Stimulated activated CD4-positive, alpha-beta T cell treated with anti-CD3 and anti-CD28 coated beads, Interleukin-1b, Interleukin-23, amount 100 ng/mL, for 48 hours (primary cell): ENCODE measurements at places on chromosomes 1 and 21.
A peak's percentile ranks its signal among the peaks of the same experiment; 100 is the strongest.

DNA sequence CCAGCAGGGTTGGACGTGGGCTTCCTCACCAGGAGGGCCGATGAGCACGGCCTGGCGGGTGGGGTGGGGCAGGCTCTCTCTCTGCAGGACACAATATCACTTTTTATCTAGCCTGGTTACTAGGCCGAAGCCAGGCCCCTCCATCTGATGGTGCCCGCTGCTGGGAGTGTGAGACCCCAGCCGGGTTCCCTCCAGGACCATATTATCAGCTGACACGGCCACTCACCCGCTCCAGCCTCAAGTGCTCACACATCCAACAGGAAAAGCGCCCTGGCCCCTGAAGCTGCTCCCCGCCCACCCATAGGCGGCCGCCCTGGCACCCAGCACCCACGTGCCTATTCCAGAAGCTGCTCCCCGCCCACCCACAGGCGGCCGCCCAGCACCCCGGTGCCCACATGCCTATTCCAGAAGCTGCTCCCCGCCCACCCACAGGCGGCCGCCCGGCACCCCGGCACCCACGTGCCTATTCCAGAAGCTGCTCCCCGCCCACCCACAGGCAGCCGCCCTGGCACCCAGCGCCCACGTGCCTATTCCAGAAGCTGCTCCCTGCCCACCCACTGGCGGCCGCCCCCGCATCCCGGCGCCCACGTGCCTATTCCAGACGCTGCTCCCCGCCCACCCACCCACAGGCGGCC is 5.0 kb downstream of the SLC19A1 start:
- no peak for DNase-seq

- DNase-seq: no peak
Measured at GRCh38 chr1:36567601-36568341, 85.1 kb upstream of the CSF3R start.

DNA sequence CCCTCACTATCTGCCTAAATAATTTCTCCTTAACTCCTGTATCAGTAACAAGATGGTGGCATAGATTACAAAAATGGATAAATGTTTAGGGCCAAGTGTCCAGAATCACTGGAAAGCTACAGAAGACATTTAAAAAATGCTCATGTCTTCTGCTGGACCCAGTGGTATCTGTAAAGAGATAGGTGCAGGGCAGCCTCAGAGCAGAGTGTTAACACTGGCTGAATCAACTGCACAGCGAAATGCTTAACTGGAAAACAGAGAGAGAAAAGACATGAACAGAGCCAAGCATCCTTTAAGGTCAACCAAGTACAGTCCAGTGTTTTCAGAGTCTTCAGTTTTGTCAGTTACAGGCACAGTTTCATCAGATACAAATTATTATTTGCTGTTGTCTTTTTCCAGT is 419.3 kb downstream of the ZP4 start:
- no peak for DNase-seq

DNA sequence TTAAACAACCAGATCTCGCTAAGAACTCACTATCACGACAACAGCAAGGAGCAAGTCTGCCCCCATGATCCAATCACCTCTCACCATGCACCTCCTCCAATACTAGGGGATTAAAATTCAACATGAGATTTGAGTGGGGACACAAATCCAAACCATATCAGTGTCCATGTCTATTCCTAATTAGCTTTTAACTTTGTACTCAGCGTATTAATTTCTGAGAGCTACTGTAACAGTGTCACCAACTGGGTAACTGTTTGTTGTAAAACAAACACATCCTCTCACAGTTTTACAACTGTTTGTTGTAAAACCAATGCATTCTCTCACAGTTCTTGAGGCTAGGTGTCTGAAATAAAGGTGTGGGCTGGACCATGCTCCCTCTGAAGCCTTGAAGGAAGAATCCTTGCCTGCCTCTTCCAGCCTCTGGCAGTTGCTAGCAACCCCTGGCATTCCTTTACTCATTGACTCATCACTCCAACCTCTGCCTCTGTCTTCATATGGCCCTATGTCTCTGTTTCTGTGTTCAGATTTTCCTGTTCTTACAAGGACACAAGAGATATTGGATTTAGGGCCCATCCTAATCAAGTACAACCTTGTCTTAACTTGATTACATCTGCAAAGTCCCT is 121.2 kb downstream of the LTN1 start:
- DNase-seq: no peak

DNA sequence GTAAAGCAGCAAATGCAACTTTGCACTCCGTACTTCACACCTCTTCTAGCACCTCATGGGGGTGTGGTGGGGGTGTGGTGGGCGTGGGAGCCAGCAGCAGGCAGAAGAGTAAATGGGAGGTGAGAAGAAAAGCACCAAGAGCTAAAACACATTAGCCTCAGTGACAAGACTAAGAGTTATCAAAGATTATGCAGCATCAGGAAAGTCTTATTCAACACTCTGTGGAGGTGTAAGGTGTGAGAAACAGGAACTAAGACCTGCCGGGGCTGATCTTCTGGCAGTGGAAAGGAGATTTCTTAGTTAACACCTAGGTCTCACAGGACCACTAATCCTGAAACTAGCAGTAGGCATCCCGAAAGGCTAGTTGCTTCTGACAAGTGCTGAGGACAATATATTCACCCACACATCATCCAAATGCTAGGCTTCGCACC is 9.9 kb downstream of the TGFBR3 start:
- peak; percentile 69 for DNase-seq

GRCh38 chr1:168825820-168826219 is 96.8 kb upstream of the DPT start:
- DNase-seq: no peak

DNA sequence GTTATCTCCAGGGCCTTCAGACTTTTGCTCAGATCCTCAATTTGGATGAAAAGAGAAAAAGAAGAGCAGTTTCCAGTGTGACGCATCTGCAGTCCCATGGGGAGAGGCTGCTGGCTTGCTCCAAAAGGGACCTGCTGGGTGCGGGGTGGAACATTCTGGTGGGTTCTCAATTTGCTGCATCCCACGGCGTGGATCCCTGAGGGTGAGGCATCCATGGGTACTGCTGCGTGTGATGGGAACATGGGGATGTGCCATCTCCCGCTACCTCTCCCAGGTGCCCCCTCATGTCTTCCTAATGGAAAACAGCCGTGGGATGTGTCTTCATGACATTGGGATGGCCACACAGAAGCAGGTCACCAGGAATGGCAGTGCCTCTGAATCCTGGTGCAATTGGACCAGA is 221.3 kb upstream of the AJAP1 start:
- DNase-seq: no peak

DNA sequence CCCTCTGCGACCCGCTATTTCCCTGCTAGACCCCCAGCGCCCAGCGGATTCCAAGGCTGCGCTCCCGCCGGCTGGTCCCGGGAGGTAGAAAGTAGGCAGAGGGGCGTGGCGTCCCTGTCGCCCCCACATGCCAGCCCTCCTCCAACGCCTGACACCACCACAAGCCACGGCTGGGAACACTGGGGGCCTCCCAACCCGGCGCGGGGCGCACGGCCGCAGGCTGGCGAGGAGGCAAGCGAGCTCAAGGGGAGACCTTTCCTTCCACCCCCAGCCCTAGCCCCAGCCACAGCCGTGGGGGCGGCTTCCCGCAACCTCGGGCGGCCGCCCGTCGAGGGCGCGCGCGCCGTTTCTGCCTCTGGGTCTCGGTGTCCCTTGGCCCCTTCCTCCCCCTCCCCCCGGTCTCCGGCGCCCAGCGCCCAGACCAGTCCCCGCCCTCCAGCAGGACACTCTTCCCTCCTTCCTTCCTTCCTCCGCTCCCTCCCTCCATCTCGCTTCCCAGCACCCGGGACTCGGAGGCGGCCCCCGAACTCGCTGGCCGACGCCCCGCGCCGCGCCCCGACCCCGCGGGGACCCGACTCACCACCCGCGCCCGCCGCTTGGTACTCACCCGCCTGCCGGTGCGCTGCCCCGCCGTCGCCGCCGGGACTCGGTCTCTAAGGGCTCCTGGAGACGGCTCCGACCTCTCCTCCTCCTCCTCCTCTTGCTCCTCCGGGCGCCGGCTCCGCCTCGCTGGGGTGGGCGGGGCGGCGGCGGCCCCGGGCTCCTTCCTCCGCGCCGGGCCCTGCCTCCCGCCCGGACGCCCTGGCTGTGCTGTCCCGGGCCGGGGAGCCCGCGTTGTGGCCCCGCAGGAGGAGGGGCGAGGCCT is at the start of gene GNG12:
Gene GNG12 (minus strand): TSS at position 731 of the 865 bp plus-strand sequence. CDS start 125,781 bp downstream, outside the sequence.
- DNase-seq: peak; percentile 16
